ENCODE measurements at places on chromosomes 5 and 9.

DNA sequence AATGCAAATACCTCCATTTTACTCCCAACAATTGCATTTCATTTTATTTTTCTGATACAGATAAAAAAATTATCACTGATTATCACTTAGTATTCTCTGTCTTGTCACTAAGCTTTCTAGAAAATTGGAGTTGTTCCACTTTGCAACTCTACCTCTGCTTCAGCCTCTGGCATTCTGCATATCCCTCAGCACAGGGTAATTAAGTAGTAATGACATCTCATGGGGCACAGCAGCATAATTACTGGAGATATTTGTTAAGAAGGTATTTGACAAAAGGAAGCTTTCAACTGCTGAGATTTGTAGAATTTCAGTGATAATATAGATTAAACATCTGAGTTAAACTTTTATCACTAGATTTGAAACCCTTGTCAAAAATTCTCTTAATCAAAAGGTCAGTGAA is 446.2 kb downstream of the HTR1A start:
- no peak overlapping the region for H3K27ac ChIP-seq
- no peaks in the 10 kb centered on the region for H3K36me3 ChIP-seq
- no peak for DNase-seq

DNA sequence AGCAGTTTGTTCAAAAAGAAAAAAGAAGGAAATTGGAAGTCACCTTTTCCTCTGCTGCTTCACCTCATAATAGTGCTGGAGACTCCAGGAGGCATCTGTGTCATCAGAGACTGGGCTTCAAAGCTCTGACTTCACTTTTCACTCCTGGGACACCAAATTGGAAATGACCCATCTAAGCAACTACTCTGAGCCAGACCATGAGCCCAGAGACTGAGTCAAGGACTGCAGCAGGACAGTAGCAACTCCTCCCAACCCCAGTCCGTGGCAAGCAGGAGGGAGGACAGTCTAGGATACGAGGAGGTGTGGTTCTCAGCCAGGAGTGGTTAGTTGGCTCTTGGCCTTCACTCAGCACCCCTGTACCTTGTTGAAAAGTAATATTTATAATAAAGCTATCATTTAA is 131.5 kb downstream of the INSYN2B start:
- no peaks in the 10 kb centered on the region for H3K4me1 ChIP-seq
- H3K4me3 ChIP-seq = no peak overlapping the region
- H3K36me3 ChIP-seq = peaks cover 8% of the 10 kb centered on the region
- H3K27ac ChIP-seq = no peak overlapping the region
- no peak for DNase-seq

GRCh38 chr5:61575103-61575502 is 243.0 kb downstream of the ZSWIM6 start:
- H3K27ac ChIP-seq = peak overlapping the region; percentile 28
- DNase-seq = peak; percentile 26
- peaks cover 18% of the 10 kb centered on the region for H3K4me1 ChIP-seq
- peaks cover under 1% of the 10 kb centered on the region for H3K27me3 ChIP-seq

GRCh38 chr9:116381350-116381749 is 227.8 kb downstream of the PAPPA start:
- no peaks in the 10 kb centered on the region for H3K36me3 ChIP-seq
- no peaks in the 10 kb centered on the region for H3K27me3 ChIP-seq
- no peak overlapping the region for H3K4me3 ChIP-seq
- DNase-seq = no peak
- peaks cover 6% of the 10 kb centered on the region for H3K4me1 ChIP-seq
